ENCODE measurements at places on chromosomes 16 and 17.

- no peak for DNase-seq
These were observed 158.1 kb downstream of the COPRS start for GRCh38 chr17:31700973-31701372.

DNA sequence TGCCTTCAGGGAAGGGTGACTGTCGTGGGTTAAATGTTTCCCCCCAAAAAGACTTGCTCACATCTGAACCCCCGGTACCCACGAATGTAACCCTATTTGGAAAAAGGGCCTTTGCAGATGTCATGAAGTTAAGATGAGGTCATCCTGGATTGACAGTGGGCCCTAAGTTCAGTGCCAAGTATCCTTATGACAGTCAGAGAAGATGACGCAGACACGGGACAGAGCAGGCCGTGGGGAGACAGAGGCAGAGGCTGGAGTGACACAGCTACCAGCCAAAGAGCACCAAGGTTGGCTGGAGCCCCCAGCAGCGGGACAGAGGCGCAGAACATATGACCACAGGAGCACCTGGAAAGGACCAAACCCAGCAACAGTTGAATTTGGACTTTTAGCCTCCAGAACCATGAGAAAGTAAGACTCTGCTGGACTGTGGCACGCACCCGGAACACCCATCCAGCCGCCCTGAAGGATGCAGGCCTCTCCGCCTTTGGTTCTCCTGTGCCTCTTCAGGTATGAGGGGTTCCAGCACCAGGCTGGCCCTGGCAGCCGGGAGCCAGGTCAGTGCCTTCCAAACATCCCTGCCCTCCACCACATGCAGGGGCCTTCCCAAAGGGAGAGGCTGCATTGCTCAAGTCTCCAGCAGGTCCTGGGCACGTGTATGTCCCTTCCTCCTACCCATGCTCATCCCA, 104.0 kb downstream of the FOXL1 start:
- no peak for DNase-seq

- no peak for DNase-seq
These were observed 52.4 kb upstream of the PMFBP1 start for GRCh38 chr16:72224260-72224768.

DNA sequence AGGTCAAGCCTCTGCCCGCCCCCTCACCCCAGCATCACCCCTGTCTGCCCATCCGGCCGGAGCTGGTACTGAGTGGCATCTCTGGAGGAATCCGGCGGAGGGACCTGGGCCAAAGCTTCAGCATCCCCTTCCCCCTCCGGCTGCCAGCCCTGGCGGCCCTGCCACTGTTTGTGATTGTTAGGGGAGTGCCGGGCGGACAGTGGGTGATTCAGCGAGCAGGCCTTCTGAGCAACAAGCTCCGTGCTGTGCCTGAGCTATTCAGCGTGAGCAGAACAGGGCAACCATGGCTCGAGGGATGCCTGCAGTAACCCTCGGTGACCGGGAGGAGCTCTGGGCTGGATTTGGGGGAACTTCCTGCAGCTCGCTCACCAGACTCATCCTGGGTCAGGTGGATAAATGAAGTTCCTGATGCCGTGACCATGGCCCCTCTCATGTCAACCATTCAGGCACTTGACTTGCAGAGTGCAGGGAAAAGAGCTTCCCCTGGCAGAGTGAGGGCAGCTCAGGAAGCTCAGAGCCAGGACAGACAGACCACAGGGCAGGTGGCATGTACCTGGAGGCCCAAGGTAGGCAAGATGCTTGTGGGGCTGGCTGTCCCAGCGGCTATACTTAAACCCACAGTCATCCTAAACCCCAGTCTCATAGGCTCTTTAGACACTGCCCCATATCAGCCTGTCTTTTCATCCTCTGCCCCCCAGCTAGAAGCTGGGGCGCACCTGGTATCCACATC, 24.3 kb upstream of the MLKL start:
- DNase-seq = peak; percentile 91

DNA sequence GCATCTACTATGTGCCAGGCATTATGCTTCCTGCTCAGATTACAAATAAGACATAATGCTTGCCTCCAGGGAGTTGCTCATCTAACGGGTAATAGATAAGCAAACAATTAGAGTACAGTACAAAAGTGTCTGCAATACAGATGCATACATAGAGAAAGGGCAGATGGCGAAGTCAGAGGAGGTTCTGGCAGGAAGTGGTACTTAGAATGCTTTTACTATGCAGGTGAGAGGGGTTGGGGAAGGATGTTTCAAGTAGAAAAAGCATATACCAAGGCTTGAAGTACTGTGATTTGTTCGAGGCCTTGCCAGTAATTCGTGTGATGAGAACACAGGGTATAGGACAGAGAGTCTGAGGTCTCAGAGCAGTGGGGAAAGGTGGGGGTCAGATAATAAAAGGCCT, 349.8 kb downstream of the UTP18 start:
- DNase-seq = no peak

GRCh38 chr17:40538936-40539705, 26.2 kb downstream of the CCR7 start:
- no peak for DNase-seq

DNA sequence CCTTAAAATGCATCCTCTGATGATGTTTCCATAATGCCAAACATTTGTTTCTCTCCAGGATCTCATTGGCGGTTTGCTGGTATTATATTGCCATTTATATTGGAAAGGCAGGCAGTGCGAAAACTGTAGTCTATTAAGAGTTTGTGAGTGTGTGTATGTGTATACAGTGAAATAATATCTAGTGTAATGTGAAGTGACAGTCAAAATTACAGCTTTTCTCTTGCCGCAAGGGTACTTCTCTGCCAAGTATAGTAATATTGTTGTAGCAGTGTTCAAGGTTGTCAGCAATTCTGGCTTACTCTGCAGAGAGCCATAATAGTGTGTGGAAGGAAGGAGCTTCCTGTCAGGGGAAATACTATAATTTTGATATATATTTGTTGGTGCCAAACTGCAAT, 178.6 kb downstream of the WWOX start:
- no peak for DNase-seq

- DNase-seq = no peak
These were observed 217.3 kb downstream of the RAB11FIP4 start for GRCh38 chr17:31608659-31609254.

GRCh38 chr16:67910158-67910557, 17.1 kb downstream of the PSKH1 start:
- no peak for DNase-seq

DNA sequence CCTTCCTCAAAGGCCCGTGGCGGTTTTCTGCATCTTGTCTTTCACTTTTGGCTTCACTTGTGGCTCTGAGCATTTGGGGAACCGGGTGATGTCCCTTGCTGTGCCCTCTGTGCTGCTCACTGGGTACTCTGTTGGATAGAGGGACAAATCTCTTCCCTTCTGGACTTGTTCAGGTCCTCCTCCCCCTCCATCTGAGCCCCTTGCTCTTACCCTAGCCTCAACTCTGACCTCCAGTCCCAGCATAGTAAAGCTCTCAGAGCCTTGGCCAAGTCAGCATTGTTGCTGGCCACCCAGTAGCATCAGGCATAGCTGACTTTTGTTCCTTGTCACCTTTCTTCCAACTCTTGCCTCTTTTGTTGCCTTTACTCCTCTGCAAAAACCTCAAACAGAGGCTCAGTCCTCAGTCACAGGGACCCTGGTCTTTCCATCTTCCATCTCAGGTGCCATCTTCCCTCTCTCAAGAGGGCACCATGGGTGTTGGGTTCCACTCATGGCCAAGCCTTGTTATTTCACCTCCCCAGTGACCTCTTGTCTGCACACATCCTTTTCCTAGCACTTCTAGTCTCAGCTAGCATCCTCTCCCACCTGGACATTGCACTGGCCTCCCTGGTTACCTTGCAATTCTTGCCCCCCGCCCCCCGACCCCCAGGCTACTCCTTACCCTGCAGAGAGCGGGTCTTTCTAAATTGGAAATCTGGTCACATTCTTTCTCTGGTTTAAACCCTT, 393 bp upstream of the PSMB10 start:
- DNase-seq = no peak

DNA sequence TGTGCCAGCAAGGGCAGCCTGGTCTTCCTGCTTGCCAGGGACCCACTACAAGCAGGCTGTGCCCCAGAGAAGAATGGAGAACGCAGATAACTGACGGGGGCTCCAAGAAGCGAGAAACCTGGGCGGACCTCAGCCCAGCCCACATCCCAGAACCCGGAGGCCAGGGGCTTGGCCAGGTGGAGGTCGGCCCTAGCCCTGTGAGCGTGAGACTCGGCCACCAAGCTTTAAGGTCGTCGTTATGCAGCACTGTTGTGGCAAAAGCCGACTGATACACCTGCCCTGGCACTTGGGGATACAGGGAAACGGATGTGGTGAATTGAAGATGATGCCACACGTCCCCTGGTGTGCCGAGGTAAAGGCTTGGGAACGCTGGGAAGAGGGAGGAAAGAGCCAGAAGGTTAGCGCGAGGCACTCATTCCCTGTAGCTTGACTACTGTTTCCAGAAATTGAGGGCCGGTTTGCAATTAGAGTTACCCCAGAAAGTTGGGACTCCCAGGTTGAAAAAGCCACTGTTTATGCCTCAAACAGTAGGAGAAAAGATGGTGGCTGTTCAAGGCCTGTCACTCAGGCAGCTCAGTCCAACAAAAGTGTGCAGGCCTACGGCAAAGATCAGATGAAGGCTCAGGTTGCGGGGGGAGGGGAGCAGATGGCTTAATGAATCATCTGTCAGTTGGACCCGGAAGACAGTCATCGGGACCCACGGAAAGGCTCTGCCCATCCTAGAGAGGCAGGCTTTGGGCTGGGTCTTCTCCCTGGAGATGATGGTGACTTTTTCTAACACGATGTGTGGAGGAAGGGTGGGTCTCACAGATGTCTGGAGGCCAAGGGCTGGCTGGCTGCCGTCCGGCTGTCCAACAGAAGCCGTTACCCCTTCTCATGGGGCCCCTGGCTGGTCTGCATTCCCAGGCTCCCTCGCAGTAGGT, 45.6 kb upstream of the BAHCC1 start:
- DNase-seq = no peak

DNA sequence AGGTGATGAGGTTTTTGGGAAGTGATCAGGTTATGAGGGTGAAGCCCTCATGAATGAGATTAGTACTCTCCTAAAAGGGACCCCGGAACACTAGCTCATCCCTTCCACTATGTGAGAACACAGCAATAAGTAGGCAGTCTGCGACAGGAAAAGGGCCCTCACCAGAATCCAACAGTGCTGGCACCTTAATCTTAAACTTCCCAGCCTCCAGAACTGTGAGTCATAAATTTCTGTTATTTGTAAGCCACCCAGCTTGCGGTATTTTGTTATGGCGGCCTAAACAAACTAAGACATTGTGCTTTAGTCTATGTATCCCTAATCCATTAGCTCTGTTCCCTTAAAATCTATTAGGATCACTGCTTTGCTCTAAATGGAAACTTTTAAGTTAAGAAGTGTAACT, 8.5 kb downstream of the SLFN12 start:
- DNase-seq = no peak

- DNase-seq = no peak
These were observed 36.3 kb downstream of the MYO18A start for GRCh38 chr17:29143894-29144293.

- no peak for DNase-seq
These were observed 77.8 kb downstream of the WWP2 start for GRCh38 chr16:69839798-69840409.

- DNase-seq = no peak
These were observed 459.8 kb downstream of the PMP22 start for GRCh38 chr17:14805348-14805747.

DNA sequence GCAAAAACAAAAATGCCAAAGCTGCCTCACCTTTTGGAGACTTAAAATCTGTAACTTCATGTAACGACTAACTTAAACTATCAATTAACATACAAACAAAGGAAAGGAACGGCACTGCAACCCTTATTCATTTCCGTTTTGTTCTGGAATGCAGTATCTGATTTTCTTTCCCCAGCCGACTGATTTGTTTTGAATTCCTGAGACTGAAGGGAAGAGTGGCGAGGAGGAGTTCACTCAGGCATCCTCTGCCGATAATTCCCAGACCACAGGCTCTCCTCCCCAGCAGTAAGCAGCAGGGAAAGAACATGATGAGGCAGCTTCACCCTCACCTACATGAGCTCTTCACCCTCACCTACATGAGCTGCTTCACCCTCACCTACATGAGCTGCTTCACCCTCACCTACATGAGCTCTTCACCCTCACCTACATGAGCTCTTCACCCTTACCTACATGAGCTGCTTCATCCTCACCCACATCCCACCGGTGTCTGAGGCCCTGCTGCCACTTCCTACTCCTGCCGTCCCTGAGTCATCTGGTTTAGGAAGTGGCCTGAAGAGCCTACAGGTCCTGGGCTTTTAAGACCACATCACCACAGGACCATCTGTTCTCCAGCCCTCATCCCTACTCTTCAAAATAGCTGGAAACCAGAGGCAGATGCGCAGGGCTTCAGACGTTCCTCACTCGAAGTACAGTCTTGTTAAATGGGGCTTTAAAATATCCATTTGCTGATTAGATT, 168.0 kb upstream of the RPH3AL start:
- DNase-seq = peak; percentile 35

GRCh38 chr16:84483882-84484565, 20.4 kb downstream of the MEAK7 start:
- no peak for DNase-seq

GRCh38 chr16:17578981-17579874, 108.5 kb upstream of the XYLT1 start:
- peak; percentile 42 for DNase-seq

GRCh38 chr16:65739518-65739917, 617.7 kb upstream of the CDH11 start:
- DNase-seq = no peak

DNA sequence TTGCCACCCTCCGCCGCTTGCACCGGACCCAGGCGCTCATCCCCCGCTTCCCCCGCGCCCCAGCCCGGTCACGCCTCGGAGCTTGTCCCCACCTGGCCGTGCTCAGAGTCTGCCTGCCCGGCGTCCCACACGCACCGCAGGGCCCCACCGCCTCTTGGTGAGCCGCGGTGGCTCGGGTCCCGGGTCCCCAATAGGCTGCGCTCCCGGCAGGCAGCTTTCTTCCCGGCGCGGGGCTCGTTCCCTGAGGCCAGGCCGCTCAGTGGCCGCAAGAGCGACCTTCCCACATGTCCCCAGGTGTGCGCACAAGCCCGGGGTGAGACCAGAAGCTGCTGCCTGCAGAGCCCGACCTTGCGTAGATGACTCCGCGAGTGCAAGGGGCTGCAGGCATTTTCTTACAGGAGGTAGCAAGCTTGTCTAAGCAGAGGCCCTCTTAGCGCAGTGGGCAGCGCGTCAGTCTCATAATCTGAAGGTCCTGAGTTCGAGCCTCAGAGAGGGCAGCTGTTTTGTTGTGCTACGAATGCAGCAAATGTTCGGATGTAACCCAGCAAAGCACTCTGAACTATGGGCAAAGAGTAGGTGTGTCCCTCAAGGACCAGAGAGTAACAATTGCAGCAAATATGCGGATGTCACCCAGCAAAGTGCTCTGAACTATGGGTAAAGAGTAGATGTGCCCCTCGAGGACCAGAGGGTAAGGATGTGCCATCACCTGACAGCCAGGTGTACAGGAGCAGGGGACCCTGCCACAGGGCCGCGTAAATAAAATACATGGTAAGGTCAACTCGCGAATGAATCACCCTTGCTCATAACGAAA, 15.6 kb downstream of the TLE7 start:
- DNase-seq = peak; percentile 21
